Stomach (tissue), 19 donors: ENCODE measurements at places on chromosomes 12 and 14.
A peak's percentile ranks its signal among the peaks of the same experiment; 100 is the strongest.

DNA sequence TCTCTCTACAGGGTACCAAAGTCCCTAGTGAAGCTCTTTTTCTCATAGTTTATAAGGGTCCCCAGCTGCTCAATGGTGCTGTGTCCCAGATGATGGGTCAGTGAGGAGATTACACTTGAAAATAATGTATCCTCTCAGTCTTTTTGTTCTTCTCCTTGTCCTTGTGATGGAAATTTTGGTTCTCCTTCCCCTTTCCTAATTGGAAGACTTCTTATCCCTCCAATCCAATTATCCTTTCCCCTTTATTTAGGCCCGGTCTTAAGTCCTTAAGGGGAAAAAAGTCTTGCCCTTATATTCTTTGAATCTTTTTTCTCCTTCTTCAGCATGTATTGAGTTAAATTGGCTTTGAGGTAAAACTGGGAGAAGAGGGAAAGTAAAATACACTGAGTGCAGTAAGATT, 126.1 kb upstream of the PTPRQ start:
- no peak for DNase-seq

GRCh38 chr12:9636851-9637206, 29.1 kb upstream of the KLRB1 start:
- DNase-seq, result no peak

DNA sequence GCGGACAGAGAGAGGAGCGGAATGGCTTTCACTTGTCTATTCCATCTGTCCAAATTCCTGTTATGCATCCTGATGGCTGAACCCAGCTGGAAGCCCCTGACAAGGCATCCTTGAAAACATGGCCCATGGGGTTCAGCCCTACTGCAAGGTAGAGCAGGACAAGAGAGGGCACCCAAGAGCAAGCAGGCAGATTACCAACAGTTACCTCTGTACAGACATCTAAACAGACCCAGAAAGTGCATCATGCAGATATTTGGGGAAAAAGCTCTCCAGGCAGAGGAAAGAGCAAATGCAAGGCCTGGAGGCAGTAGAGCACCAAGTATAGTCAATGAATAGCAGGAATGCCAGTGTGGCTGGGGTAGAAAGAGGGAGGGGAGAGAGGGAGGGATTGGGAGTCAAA, 407.5 kb downstream of the PCNX1 start:
- DNase-seq, result no peak

DNA sequence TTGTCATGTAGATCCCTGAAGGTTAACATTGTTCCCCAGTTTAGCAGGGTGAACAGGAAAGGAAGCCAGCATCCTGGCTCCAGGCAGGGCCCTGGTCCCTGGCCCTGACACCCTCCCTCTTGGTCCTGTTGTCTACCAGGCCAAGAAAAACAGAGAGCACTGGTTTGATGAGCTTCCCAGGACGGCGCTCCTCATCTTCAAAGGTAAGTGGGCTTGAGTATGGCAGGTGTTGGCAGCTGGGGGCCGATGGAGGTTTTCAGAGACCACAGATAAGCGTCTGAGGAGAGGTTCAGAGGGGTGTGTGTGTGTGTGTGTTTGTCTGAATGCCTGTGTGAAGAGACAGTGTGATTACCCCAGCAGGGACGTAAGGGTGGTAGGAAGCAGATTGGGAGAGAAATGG, 56.3 kb downstream of the SLC8B1 start:
- DNase-seq, result no peak

DNA sequence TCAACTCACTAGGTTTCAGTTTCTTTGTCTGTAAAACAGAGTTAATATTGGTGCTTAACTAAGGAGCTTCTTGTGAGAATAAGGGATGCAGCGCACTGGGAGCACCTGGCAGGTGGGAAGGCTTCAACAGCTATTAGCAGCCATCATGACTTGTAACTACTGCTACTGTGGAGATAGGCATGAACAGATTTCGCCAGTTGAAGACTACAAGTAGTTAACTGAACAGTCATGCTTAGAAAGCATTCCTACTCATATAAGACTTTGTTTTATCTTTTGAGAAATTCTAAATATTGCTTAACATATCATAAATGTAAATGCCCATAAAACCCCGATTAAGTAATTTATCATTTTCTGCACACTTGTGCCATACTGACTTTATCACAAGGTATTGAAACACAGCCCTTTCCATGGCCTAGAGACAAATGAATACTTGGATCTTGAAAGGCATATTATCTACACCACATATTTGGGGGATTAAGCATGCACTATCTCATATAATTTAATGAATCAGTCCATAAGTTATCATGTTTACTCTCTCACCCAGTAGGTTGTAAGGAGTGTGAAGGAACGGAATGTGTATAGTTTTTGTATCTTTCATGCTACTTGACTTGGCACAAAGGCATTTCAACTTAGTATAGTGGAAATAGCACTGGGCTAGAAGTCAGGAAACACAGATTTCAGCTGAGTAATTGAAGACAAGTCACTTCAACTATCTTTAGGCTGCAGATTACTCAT, 16.1 kb downstream of the NTN4 start:
- DNase-seq, result no peak

DNA sequence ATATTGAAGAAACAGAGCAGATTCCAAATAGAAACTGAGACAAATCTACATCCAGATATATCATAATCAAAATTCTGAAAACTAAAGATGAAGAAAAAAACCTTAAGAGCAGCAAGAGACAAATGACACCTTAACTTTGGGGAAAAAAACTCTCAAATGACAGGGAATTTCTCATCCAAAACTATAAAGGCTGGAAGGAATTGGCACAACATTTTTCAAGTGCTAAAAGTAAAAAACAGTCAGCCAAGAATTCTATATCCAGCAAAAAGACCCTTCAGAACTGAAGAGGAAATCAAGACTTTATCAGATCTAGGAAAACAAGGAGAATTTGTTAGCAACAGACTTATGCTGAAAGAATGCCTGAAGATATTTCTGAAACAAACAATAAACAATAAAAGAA, 90.3 kb upstream of the RASSF8 start:
- no peak for DNase-seq

DNA sequence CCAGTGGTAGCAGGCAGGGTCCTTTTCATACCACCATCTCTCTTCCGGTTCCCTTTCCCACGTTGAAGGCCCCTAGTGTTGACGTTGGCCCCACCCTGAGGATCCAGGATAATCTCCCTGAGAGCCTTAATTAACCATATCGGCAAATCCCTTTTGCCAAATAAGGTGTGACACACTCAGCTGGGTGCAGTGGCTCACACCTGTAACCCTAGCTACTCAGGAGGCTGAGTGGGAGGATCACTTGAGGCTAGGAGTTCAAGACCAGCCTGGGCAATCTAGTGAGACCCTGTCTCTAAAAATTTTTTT, 2.8 kb upstream of the TMEM119 start:
- DNase-seq, result no peak

- DNase-seq, result no peak
Observed at GRCh38 chr14:72664651-72665050, 229.2 kb downstream of the DPF3 start.

DNA sequence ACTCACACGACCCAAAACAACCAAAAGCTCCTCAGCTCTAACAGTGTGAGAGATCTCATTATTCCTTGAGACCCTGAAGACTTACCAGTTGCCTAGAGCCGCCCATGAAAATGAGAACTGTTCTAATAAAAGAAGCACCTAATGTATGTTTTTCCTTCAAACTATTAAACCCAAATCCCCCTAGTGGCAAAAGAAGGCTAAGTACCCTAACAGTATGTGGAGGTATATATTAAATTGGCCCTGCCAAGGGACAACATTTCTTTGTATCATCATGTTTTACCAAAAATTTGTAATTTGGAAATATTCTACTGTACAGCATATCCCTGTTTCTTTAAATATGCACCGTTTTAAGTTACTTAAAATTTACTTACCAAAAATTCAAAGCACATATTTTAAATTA, 38.0 kb upstream of the PPFIA2 start:
- no peak for DNase-seq

GRCh38 chr12:15788233-15789219, 662 bp downstream of the EPS8 start:
- peak; percentile 82 for DNase-seq

GRCh38 chr12:115383668-115384067, 699.7 kb upstream of the TBX3 start:
- peak; percentile 58 for DNase-seq
